NCI-H345 (cell line): ENCODE measurements at places on chromosomes 6 and 20.

GRCh38 chr6:140571145-140571544 lies 1196.7 kb upstream of the CITED2 start:
- DNase-seq: no peak

- no peak for DNase-seq
Measured at GRCh38 chr20:37994512-37994911, 38.7 kb downstream of the TTI1 start.

- no peak for DNase-seq
Measured at GRCh38 chr6:128029826-128030225, 129.0 kb upstream of the THEMIS start.

DNA sequence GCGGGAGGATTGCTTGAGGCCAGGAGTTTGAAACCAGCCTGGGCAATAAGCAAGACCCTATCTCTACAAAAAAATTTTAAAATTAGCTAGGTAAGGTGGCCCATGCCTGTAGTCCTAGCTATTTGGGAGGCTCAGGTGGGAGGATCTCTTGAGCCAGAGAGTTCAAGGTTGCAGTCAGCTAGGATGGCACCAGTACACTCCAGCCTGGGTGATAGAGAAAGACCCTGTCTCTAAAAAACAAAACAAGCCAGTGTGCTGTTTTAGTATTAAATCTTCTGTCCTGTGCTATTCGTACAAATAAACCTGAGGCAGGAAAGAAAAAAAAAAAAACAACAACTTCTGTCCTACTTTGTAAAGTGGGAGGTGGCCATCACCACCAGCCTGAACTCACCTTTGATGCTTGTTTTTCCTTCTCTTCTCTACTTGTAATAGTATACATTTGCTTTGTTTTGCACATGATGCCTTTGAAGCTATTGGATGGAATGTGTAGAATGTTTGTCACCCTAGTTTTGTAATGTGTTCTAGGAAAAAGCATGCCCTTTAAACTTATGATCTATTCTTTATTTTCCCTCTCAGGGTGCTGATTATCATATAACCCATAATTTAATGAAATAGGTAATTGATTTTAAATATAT lies 102.5 kb downstream of the CRYBG1 start:
- no peak for DNase-seq

GRCh38 chr20:62766071-62766450 lies 30.2 kb upstream of the MRGBP start:
- DNase-seq: no peak

GRCh38 chr6:169520104-169520503 lies 181.7 kb downstream of the WDR27 start:
- DNase-seq: peak; percentile 4

- DNase-seq: no peak
Measured at GRCh38 chr6:112286500-112287144, 32.3 kb upstream of the LAMA4 start.
